ENCODE measurements at places on chromosomes 13 and 19.

- no peak for DNase-seq
Observed at GRCh38 chr19:53546758-53547513, 9.0 kb downstream of the ZNF331 start.

DNA sequence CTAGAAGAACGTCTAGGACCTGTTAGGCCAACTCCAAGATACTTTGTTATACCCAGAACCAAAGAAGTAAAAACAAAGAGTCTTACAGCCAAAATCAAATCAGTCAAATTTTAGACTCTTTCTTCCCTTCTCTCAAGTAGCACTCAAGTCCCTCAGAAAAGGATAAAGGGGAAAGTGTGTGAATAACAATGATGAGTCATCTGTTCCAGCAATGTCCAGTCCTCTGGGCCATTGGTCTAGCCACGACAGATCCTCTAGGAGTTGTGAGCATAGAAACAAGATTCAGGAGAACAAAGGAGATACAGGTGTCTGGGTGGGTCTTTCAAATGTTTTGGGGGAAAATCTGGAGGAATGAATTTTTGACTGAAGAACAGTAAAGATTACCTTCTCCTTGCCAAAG lies 36.3 kb downstream of the STOML3 start:
- DNase-seq = no peak

DNA sequence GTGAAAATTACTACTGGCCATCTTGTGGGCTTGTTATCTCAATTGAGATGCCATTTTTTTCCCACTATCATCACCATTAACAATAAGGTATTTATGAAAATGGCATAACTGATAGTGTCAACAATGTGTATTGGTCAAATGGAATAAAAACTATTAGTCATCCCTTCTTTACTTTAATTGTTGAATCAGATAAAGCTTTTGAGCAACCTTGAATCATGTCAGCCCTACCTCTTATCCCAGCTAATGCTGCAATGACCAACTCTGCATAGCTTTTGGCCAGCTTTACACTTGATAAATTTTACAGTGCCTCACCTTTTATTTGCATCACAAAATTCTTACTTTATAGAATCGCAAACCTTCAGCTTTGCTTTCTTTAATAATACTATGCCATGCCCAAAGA lies 784.0 kb upstream of the PRR20A start:
- no peak for DNase-seq

GRCh38 chr13:111322001-111322915 lies 1.8 kb downstream of the TEX29 start:
- no peak for DNase-seq

- DNase-seq = no peak
Observed at GRCh38 chr19:16016226-16017137, 59.8 kb upstream of the TPM4 start.

DNA sequence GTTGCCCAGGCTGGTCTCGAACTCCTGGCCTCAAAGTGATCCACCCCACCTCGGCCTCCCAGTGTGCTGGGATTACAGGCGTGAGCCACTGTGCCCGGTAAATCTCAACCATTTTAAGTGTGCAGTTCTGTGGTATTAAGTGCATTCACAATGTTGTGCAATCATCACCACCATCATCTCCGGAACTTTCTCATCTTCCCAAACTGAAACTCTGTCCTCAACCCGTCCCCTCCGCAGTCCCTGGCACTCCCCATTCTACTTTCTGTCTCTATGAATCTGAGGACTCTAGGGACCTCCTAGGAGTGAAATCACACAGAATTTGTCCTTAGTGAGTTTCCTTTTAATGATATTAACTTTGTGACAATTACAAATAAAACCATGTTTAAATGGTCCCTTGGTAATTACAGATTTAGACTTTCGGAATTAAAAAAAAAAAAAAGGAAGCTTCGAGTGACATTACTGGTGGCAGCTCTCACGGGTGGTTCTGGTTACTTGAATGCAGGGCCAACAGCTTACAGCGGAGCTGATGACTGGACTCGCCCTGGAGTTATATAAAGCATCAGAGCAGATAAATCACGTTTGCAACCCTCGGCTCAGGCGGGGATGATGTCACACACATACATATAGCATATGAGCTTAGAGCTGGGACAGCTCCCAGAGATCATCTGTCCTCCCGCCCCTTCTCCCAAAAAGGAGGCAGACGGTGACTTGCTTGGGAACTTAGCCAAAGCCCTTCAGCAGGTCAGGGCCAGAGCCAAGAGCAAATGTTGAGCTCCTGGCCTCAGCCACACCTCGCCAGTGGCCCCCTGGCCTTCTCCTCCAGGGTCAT lies 89.8 kb downstream of the ZNF557 start:
- no peak for DNase-seq

GRCh38 chr19:6791237-6791636 lies 18.7 kb downstream of the VAV1 start:
- DNase-seq = no peak

- DNase-seq = no peak
Observed at GRCh38 chr19:42121036-42121621, 11.1 kb downstream of the POU2F2 start.

GRCh38 chr19:9934132-9934950 lies 2.0 kb downstream of the OLFM2 start:
- DNase-seq = peak; percentile 88

GRCh38 chr13:112688560-112689302 lies 1.1 kb upstream of the ATP11A start:
- DNase-seq = no peak

GRCh38 chr13:33087091-33087490 lies 70.9 kb downstream of the KL start:
- DNase-seq = no peak

DNA sequence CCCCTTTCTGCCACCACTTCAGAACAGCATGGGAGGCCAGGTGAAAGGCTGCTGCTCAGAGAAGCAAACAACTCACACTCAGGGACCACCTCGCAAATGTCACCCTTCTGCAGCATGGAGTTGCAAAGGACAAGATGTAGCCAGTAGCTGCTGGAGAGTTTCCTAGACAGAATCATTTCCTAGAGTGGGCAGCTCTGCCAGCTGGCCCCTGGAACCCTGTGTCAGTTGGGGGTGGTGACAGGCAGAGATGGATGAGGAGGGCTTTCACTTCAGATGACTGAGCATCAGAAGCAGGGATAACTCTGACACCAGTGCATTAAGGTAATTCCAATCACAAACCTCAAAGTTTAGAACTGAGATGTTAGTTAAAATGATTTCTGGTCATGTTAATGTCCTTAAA lies 34.4 kb upstream of the EPHX3 start:
- DNase-seq = no peak

- DNase-seq = no peak
Observed at GRCh38 chr13:62022369-62022768, 606.7 kb upstream of the PCDH20 start.

GRCh38 chr13:97283888-97284287 lies 61.8 kb downstream of the MBNL2 start:
- no peak for DNase-seq

DNA sequence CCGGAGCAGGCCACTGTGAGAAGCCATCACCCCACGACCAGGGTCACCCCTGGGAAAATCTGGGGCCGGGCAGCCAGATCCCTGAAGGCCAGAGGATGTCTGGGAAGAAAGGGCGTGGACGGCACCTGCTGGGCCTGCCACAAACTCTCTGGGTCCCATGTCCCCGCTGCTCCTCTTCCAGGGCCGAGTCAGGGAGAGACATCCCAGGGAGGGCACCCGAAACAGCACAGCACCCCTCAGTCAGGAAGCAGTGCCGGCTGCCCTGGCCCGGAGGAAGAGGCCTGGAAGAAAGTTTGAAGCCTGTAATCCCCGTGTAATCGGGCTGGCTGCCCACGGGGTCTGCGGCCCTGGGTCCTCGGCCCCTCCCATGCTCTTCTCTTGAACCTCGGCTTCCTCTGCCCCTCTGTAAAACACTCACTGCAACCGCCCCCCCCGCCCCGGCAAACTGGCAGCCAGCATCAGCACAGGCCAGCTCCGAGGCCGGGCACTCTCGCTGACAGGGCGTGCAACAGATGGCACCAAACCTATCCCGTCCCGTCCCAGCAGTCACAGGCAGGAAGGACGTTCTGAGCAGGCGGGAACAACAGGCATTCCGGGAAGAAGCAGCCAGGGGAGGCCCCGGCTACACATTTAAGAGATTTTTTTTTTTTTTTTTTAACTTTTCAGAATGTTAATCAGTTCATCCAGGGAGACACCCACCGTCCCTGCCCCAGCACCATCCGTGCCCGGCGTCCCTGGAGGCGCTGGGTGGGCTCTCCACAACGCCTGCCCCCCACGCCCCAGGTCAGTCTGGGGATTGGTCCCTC lies 1.5 kb downstream of the SBNO2 start:
- no peak for DNase-seq

DNA sequence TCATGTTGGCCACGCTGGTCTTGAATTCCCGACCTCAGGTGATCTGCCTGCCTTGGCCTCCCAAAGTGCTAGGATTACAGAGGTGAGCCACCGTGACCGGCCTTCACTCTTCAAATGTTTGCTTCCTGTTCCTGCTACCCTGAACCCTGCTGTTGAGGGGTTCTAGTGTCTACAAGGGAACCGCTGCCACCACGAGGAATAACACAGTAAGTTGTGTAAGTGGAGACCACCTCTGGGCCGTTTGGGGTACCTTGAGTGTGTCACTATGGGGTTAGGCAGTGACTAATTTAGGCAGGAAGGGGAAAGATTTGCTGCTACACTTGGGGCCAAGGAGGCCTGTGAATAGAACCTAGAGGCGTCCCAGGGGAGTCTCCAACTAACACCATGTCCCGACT lies 2.2 kb upstream of the MYADM start:
- no peak for DNase-seq

GRCh38 chr19:43525836-43526771 lies 897 bp downstream of the ETHE1 start:
- no peak for DNase-seq

DNA sequence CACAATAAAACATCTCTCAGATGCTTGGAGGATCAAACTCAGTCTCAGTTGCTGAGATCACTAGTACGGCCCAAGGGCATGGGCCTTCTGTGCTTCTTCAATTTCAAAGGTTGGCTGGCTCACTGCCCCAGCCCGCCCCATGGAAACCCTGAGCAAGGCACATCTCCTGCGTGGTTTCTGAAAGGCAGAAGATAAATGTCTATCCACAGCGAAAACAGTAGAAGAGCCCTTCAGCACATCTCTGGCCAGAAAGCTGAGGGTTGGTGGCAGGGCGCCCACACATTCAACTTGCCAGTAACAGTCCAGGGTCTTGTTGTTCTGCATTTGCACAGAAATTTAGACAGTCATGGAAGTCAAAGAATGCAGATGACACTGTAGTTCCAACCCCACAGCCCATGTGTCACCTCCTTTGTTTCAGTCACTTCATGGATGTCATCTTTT lies 24.0 kb upstream of the KATNAL1 start:
- no peak for DNase-seq

DNA sequence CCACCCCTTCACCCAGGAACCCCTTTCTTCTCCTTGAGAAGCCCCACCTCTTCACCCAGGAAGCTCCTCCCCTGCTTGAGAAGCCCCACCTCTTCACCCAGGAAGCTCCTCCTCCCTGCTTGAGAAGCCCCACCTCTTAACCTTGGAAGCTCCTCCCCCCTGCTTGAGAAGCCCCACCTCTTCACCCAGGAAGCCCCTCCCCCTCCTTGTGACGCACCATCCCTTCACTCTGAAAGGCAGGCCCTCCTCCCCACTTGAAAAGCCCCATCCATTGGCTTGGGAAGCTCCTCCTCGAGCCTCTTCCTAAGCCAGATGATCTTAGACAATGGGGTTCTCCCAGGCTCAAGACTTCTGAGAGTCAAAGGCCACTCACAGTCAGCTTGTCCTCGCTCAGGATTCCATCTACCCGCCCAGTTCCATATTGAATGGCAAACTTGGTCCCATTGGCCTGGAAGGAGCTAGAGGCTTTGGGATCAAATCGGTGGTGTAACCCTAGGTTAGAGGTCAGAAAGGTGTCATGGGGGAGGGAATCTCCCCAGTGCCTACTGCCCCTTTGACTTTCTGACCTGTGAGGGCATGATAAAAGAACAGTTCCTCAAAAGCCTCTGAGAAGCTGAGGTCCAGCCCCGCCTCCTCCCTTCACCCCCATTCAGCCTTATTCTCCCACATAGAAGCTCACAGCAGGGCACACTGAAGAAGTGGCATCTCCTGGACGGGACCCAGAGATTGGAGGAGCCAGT lies 4.0 kb downstream of the NAPSA start:
- DNase-seq = no peak

DNA sequence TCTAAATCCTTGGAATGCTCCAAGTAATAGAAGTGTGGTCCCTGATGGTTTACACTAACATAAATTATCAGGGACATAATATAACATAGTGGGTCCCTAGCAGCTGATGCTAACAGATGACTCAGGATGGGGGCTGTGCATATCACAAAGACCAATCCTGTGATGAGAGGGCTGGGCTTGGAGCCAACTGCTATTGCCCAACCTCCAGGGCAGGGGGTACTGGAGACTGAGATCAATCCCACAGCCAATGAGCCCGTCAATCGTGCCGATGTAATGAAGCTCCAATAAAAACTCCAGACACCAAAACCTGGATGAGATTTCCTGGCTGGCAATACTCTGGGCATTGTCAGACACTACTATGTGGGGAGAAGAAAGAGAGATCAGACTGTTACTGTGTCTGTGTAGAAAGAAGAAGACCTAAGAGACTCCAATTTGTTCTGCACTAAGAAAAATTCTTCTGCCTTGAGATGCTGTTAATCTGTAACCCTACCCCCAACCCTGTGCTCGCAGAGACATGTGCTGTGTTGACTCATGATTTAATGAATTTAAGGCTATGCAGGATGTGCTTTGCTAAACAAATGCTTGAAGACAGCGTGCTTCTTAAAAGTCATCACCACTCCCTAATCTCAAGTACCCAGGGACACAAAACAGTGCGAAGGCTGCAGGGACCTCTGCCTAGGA lies 33.4 kb downstream of the ABCC4 start:
- DNase-seq = no peak

DNA sequence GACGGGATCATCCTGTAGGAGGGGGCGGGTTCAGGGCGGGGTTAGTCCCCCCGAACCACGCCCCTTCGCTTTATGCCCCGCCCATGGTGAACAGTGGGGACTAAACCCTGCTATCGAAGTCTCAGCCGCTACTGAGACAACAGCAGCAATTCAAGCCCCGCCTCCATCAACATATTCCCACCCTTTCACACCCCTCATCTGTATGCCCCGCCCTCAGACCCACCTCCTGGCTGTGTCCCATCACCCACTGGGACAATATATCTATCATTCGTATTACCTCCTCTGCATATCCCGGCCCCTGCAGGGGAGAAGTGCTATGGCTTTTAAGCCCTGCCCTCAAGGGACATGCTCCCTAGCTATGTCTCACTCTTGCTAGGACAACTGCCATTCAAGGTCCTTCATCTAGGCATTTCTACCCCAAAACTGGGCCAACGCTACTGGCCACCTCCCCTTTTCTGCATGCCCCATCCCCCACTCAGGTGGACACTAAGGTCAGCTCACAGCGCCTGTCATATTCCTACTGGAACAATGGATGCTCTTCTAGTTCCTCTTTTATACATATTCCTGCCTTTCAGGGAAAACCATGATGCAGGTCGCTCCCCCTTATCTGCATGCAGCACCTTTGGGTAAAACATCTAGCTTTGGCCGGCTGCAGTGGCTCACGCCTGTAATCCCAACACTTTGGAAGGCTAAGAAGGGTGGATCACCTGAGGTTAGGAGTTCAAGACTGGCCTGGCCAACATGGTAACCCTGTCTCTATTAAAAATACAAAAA lies 11.9 kb downstream of the LRFN1 start:
- DNase-seq = no peak

- DNase-seq = no peak
Observed at GRCh38 chr13:21661097-21661909, 9.6 kb upstream of the FGF9 start.
